ENCODE measurements at places on chromosomes 5 and 9.

DNA sequence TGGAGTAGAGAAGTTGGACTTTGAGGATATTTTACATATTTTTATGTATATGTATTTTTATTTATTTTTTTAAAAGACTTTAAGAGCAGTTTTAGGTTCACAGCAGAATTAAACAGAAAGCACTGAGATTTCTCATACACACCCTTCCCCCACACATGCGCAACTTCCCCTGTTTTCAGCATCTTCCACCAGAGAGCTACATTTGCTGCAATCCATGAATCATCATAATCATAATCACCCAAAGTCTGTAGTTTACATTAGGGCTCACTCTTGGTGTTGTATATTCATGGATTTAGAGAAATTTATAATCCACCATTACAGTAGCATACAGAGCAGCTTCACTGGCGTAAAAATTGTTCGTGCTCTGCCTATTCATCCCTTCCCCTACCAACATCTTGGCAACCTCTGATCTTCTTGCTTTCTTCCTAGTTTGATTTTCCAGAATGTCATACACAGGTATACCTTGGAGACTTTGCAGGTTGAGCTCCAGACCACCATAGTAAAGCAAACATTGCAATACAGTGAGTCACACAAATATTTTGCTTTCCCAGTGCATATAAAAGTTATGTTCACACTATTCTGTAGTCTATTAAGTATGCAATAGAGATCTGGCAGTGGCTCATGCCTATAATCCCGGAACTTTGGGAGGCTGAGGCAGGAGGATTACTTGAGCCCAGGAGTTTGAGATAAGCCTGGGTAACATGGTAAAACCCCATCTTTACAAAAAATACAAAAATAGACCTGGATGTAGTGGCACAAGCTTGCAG is 9.6 kb upstream of the CCDC171 start:
- peak; percentile 31 for DNase-seq

DNA sequence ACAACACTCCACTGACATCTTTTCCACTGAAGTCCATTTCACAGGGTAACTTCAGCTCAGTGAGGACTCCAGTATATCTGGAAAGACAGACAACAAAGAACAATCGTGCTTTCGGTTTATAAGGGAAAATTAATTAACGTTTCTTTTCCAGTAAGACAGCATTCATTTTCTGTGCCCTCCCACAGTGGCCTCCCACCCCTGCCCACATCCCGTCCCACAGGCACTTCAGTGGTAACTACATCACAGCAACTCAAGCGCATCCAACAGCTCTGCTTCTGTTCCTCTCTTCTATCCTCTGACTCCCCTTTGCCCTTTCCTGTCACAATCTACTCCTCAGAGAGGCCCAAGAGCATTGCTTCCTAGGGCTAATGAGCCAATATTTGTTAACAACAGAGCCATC is 40.3 kb downstream of the GLDC start:
- DNase-seq, result no peak

GRCh38 chr9:126621061-126621918 is 7.6 kb downstream of the LMX1B start:
- DNase-seq, result no peak

- DNase-seq, result no peak
Observed at GRCh38 chr9:7318920-7319319, 480.7 kb downstream of the DMAC1 start.

DNA sequence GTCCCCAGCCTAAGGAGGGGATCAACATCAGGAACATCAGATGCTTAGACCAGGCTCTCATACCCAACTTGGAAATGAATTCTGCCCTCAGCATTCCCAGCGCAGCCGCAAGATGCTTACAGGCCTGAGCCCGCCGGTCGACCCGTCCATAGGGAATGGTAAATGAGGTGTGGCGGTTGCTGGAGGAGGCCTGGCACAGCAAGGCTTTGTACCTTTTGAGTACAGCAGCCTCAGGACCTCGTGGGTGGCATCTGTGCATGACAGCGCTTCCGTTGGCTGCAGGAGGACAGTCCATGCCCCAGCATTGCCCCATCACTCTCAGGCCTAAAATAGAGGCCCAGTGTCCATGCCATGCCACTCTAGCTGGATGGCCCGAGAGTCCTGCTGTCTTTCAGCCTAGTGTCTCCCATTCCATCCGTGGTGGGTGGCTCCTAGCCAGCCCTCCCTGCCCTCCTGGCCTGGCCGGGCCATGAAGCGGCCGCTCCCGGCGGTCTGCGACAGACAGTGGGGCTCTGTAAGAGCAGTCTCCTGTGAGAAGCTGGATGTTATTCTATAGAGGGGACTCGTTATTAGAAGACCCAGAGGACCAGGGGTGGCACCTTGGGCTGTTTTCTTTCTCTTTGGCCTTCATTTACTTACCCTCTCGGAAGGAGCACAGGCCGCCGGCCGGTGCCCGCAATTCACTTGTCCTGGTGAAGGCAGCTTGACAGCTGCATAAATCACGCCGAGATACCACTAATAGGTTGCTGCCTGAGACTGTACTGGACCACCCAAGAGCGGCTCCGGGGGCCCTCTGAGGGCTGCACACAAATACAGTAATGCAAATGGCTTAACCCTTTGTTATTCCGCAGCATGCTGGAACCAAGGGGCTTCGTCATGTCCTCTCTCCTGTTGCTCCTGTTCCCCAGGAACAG is 223.5 kb upstream of the TUT7 start:
- DNase-seq, result no peak

DNA sequence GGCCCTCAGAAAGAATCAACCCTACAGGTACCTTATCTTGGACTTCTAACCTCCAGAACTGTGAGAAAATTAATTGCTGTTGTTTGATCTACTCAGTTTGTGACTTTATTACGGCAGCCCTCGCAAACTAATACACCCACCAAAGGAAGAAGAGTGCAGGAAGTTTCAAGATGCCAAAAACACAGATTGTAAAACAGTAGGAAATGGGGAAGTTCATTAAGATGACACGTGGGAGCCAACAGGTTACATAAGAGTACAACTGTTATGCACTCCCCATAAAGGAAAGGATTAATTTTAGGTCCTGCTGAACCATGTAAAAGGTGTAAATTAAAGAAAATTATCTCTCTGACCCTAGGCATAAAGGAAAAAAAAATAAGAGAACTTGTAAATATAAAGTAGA is 294.3 kb downstream of the EPB41L4A start:
- DNase-seq, result no peak

Measured in fibroblast of skin of right quadriceps (primary cell).